ENCODE measurements at places on chromosomes 11 and 22.

- peak; percentile 53 for DNase-seq
Observed at GRCh38 chr11:47551086-47551485, 1.8 kb downstream of the CELF1 start.

GRCh38 chr11:78112582-78113275 is 26.7 kb downstream of the ALG8 start:
- DNase-seq, result peak; percentile 31

- no peak for DNase-seq
Observed at GRCh38 chr11:57213342-57214097, 23.5 kb downstream of the APLNR start.

DNA sequence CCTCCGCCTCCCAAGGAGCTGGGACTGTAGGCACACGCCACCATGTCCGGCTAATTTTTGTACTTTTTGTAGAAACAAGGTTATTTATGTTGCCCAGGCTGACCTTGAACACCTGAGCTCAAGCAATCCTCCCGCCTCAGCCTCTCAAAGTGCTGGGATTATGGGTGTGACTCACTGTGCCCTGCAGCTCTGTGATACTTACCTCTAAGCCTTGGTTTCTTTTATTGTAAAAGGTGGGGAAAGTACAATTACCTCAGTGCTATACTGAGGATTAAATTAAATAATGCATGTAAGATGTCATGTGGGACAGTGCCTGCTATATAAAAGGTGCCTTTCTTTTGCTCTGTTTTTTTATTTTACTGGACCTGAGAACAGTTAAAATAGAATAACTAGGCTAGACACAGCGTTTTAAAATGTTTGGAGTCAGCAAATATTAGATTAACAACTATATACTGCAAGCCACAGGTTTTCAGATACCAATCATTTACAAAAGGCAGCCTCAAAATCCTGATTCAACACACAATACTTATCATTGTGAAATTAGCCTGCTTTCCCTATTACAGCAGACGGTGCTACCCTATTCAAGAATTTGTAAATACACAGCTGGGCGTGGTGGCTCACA is 30.0 kb downstream of the PRR14L start:
- no peak for DNase-seq
